GM03348 (cell line): ENCODE measurements at places on chromosomes 2 and 18.

GRCh38 chr2:11708106-11708505 is 38.1 kb upstream of the NTSR2 start:
- no peak for DNase-seq

DNA sequence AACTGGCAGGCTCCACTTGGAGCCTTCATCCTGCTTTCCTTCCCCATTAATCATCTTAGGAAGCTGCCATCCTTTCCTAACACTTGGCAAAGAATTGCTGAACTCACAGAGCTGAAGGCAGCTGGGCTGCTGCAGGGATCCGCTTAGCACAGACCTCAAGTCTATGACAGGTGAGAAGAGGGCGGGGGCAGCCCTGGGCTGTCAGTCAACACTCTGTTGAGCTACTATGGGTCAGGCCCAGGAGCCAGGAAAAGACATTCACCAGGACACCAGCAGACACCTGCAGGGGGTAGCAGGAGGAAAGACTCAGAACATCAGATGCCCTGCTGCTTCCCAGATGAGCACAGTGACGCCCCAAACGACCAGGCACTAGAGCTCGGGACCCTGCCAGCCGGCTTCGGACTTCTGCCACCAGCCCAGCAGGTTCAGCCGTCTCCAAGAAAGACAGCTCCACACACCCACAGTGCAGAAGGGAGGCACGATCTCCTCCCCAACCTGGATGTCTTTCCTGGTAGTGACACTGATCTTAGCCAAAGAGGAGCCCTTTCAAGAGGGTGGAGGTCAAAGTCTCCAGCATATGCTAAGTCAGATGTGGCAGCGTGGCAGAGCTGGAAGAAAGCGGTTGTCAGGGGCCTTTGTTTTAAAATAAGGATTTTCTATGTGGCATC is 55.2 kb downstream of the SNORC start:
- no peak for DNase-seq

- no peak for DNase-seq
Observed at GRCh38 chr2:62540408-62541168, 34.6 kb upstream of the TMEM17 start.

DNA sequence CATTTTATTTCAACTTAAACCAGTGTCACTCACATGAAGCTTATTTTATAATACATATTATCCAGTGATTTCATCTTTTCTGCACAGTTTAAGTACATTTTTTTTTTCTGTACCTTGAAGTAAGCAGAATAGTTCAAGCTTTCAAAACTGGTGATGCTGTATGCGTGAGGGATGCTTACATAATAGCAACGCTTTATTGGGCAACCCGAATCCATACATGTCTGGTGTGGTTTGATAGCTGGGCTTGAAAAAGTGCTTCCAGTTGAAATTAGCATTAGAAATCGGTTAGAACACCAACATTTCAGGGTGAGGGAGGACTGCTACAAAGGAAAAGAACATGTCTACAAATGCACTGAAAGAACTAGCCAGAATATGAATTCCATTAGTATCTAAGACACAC is 117.4 kb downstream of the MBP start:
- DNase-seq: no peak

DNA sequence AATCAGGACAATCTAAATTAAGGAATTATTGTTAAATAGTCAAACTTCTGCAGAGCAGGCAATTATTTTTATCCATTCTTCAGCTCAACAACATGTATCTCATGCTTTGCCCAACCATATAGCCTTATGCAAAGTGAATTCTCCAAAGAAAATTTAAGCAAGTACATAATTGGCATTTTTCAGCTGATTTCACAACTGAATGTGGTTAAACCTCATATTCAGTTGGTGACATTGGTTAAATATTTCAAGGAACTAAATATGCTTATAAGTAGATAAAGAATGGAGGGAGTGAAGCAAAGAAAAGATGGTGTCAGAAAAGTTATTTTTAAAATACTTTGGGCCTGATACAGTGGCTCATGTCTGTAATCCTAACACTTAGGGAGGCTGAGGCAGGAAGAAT is 816.2 kb downstream of the NRXN1 start:
- DNase-seq: no peak

DNA sequence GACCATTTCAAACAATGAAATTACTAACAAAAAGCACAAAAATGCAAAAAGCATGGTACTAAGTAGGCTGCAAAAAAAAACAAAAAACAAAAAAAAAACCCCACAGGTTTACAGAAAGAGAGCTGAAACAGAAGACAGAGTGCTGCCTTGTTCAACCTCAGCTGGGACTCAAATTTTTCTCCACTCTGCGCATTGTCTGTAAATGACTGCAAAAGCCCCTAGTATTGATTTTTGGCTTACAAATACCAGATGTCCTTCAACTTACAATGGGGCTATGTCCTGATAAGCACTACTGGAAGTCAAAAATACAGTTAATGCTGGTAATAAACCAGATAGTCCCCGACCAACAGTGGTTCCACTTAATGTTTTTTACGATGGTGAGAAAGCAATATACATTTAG is 42.2 kb downstream of the UBE2E3 start:
- DNase-seq: no peak

DNA sequence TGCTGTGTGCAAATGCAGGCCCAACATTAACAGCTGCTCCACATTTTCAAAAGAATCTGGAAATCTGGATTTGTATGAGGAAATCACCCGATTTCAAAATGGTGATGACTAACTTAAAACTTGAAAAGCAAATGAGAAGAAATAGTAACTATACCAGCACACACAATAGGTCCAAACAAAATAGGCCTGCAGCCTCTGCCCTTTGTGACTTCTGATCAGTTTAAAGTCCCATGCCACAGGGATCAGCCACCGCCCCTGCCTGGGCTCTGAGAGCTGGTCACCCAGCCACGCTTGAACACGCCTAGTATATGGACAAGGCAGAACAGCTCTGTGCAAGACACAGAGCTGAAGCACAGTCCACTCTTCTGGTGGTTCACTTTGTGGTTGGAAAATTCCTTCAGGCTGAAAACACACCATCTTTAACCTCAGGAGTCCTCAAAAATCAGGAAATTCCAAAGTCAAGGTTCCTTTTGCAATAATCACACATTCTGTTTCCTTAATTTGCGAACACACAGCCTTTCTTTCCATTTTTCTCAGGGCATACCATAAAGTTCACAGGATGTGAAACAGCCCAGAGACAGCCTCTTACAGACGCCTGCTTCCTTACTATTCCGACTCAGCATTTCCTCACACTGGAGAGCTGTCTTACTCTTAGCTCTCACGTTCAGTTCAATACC is 150.1 kb upstream of the RIOK3 start:
- peak; percentile 65 for DNase-seq

DNA sequence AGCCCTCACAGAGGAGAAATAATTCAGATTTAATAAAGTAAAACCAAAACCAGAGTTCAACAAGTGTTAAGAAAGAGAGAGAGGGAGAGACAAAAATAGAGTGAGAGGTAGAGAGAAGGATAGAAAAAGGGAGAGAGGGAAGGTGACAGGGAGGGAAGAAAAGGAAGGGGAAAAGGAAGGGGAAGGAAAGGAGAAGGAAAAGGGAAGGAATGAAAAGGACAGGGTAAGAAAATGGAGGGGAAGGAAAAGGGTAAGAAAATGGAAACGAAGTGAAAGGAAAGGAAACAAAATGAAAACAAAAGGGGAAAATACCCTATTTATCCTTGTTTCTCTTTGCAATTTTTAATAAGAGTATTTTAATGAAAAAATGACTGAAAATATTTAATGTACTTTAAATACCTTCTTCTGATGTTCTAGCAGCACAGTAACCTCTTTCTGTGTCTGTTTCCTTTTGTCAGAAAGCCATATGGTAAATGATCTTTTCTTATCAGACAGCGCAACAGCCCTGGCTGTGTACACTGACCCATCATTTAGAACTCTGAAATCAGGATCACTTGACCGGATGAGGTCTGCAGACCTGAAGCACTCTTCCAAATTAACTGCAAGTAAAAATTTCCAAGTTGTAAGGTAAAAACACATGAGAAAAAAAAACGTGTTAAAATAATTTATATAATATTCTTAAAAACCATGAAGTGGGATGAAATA is 11.8 kb downstream of the DSC3 start:
- DNase-seq: no peak

- DNase-seq: no peak
Observed at GRCh38 chr2:105647731-105648130, 97.0 kb upstream of the NCK2 start.

DNA sequence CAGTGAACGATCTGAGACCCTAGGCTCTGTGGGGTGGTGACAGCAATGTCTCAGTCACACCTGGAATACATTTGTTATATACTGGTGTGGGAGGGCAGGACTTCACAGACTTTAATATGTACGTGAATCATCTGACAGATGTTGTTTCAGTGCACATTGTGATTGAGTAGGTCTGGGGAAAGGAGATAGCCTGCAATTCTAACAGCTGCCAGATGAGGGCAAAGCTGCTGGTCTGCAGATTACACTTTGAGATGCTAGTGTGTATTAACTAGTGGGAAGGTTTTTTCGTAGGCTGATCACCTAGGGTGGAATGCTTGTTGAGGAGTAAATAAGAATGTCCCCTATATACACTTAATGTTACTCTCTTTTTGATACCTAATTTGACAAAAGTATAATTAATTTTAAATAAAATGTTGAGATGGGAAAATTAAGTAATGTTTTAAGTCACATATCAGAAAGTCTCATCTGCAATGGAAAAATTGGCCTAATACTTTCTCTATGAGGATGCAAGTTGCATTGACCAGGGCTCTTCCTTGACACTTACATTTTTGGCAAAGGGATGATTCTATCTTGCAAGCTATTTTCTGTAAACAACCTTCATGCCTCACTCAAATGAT is 496.9 kb upstream of the HNMT start:
- DNase-seq: peak; percentile 55

DNA sequence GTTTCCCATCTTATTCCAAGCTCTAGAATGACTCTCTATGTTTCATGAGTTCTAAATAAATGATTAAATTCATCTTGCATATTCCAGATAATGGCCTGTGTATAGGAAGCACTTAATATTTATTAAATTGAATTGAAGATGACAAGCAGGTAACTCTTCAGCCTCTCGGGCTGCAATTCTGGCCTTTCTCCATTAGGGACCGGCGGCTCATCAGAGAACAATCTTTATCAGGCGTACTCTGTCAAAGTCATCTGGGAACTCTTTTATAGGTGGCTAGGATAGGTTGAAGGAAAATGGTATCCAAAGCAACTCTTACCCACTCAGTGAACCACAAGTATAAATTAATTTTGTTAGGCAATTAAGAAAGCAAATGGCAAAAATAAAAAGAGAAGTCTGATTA is 308.5 kb downstream of the NOL4 start:
- DNase-seq: no peak

DNA sequence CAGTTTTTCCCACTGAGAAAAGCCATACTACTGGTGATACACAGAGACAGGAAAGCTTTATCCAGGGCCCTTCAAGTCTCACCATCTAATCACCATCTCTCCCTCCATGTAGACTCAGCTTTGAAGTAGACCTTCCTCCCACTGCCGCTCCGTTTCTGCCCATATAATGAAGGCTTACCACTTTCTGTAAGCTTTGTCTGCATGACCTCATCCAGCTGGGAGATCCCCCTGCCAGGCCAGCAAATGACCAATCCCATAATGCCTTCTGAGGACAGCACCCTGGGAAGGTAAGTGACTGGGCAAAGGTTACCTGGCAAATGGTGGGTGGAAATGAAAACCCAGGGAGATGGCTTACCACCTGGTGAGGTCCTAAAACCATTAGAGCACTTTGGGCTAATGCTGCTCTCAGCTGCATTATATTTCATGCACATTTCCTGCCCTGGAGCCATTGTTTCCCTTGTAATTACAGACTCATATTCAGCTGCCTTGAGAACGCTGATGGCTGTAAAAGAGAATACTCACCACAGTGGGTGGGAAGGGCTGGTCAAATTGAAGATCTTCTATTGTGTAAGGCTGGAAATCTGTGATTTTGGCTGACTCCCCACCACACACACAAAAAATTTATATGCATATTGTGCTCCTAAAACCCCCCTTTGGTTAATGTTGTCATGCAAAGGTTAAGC is 350.7 kb upstream of the SYT4 start:
- DNase-seq: no peak

GRCh38 chr2:37471994-37472393 is 127.6 kb downstream of the QPCT start:
- peak; percentile 72 for DNase-seq

DNA sequence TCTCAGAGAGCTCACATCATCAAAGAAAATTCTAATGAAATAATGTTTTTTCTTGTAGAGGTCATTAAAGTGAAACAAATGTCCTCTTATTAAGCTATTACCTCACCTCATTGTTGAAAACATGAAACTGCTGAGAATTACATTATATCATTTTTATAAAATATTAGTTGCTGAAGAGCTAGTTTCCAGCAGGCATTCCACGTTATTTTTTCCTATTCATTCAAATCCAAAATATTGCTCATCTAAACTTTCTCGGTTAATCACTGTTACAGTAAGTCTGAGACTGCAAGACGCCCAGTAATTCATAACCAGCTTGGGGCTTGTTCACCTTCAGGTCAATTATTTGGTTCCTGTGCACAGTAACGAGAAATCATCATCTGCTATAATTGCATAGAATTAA is 138.5 kb upstream of the RASGRP3 start:
- DNase-seq: no peak

- peak; percentile 1 for DNase-seq
Observed at GRCh38 chr18:43692099-43692690, 414.9 kb upstream of the SYT4 start.

DNA sequence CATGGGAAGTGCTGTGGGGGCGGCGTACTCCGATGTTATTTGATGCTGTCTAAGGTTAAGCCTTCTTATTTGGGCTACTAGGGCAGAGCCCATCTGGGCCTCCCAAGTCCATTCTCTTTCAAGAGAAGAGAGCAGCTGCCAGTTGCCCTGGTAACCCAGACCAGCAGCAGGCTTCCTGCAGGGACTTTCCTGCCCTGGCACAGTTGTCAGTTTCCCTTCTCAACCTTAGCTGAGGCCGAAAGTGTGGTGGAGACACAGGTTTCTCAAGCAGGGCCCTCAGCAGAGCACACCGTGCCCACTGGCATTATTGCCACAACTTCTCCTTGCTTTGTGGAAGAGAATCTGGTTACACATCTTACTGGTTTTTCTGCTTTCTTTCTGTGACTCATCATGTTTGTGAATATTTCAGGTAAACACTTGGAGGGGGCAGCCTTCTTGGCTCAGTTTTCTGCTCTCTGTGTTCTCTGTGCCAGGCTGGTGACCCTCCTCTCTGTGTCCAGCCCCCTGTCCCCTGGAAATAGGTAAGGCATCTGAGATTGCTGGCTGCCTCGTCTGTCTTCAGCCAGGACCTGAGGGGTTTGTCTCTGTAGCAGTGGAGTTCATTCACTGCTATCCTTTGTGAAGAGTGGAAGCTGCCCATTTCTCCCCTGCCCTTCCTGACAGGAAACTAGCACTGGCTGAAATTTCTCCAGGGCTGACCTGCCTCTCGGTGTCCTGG is 111.0 kb downstream of the B3GNT2 start:
- DNase-seq: no peak
